CD4-positive, alpha-beta T cell treated with Interleukin-21 for 1 hour (primary cell): ENCODE measurements at places on chromosomes 12 and 14.
A peak's percentile ranks its signal among the peaks of the same experiment; 100 is the strongest.

DNA sequence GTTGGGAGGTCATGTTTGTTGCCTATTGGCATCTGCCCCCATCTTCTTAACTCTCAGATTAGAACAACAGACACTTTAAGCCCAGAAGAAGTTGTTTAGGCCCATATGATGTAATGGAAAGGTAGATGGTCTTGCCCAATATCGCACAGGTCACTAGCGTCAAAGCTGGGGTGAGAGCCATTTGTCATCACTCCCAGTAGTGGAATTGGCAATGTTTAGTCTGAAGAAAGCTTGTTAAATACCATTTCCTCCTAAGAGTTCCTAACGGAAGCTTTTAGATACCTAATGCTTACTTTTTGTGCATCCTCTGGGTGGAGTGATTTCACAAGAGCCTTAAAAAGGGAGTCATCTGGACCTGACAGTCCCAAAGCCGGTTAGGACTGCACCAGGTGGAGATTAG, 125.4 kb downstream of the DACT1 start:
- no peak for DNase-seq

- peak; percentile 19 for DNase-seq
Observed at GRCh38 chr14:98580131-98580678, 691.8 kb downstream of the BCL11B start.

GRCh38 chr12:43692064-43692463, 66.5 kb downstream of the PUS7L start:
- no peak for DNase-seq

DNA sequence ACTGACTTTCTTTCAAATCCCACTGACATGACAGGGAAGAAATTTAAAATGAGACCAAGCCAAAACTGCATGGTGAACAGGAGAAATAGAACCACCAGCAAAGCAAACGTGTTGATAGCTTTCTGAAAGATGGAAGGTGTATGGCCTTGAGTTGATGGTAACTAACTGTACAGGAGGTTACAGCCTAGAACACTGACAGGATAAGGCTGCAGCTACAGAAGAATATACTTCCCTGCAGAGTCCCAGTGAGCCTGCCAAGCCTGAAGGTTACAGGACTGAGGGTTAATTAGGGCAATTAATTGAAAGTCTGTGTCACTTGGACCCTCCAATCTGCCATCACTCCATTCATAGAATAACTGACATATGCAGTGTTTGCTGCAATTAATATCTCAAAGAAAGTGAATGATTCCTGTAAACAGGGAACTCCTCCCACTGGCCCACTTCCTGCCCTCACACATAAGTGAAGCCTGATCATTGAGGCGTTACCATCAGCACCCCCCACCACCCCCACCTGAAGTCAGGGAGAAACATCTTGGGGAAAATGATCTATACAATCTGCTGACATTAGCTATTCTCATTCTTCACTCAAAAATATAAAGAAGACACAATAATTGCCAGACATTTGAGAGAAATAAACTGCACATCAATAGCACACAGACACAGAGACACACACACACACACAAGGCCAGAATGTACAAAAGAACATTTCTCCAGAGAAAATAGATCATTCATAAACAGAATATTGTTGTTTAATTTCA, 73.4 kb downstream of the GTF2A1 start:
- DNase-seq = no peak

GRCh38 chr12:72511498-72511897, 239.3 kb downstream of the TRHDE start:
- DNase-seq = no peak

- DNase-seq = no peak
Observed at GRCh38 chr14:55752580-55753390, 172.8 kb downstream of the KTN1 start.

GRCh38 chr14:48537600-48537999, 862.2 kb upstream of the MDGA2 start:
- DNase-seq = no peak

- DNase-seq = no peak
Observed at GRCh38 chr12:104689635-104690034, 232.9 kb downstream of the CHST11 start.

DNA sequence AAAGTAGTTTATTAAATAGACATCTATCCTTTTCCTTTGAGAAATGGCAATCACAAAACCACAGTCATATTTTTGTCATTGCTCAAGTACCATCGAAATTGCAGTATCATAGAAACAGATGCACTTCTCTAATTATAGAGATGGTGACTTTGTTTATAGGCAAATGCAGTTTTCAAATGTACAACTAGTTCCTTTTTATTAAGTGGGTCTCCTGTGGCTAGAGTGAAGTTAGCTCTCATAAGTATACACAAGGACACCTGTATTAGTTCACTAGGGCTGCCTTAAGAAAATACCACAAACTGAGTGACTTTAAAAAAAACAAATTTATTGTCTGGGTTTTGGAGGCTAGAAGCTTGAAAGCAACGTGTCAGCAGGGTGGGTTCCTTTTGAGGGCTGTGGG, 62.8 kb downstream of the OTOGL start:
- no peak for DNase-seq

- peak; percentile 24 for DNase-seq
Observed at GRCh38 chr14:54572316-54572715, 5.4 kb downstream of the SAMD4A start.

- no peak for DNase-seq
Observed at GRCh38 chr14:103380719-103381377, 4.4 kb upstream of the MARK3 start.

- DNase-seq = peak; percentile 10
Observed at GRCh38 chr14:103188810-103189480, 65.7 kb downstream of the TNFAIP2 start.

- DNase-seq = no peak
Observed at GRCh38 chr14:99753225-99754140, 39.7 kb upstream of the EML1 start.

DNA sequence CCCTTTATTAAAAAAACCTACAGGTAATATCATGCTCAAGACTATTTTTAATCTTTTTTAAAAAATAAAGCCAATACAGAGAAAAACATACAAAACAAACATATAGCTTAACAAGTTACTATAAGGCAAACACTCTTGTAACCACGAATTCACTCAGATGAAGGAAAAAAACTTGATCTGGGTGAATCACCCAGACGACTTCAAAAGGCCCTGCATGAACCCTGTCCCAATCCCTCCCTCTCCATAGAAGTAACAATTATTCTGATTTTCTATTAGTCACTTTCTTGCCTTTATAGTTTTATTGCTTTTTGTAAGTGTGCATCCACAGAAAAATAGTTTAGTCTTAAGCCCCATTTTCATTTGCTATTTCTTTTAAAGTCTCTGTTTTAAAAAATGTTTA, 72.6 kb downstream of the LRP6 start:
- no peak for DNase-seq

GRCh38 chr14:45083617-45083975, 320 bp upstream of the PRPF39 start:
- DNase-seq = no peak

DNA sequence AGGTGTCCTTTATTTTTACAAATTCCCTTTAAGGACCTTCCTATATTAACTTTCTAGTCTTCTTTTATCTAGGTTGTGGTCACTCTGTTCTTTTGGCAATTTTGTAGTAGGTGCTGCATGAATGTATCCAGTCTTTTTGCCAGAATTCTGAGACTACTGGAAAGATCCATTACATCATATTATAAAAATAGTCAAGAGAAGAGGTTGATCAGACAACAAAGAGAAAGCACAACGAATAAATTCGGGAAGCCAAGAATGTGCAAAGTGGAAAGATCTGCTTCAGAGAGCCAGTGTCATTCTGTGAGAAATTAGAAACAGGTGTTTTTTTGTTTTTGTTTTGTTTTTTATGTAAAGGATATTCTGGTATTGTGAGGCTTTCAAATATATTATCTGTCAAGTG, 15.8 kb upstream of the SLC16A7 start:
- DNase-seq = no peak

GRCh38 chr14:99432485-99432884, 48.2 kb downstream of the SETD3 start:
- no peak for DNase-seq

- no peak for DNase-seq
Observed at GRCh38 chr14:69355154-69355597, 42.9 kb downstream of the ERH start.

GRCh38 chr12:52942066-52942900, 6.6 kb upstream of the KRT18 start:
- DNase-seq = no peak

DNA sequence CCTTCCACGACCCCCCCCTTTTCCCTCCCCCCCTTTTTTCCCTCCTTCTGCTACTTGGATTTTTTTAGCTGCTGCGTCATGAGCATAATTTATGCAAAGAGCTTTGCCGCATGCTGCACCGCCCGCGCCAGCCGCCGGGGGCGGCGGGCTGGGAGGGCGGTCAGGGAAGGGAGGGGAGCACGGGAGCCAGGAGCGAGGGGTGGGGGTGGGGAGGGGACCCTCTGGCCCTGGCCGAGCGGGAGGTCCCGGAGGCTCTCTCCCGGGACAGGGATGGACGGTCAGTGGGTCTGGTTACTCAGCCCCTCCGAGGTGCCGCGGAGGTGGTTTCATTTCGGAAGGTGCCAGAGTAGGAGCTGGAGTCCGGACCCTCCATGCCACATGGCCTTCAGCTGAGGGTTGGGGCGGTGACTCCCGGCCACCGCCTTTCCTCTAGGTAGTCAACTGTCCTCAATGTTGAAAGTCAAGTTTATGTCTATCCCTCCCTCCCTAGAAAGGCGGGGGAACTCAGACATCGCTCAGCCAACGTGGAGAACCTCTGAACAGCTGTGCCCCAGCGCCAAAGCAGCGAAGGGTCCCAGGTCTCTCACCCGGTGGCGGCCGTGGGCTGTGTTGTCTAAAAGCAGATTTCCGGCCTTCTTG, at the start of gene POU6F1:
POU6F1 (minus strand) TSS at position 95 of the 639 bp plus-strand sequence. CDS start 11,226 bp downstream, outside the sequence.
- DNase-seq = peak; percentile 84

DNA sequence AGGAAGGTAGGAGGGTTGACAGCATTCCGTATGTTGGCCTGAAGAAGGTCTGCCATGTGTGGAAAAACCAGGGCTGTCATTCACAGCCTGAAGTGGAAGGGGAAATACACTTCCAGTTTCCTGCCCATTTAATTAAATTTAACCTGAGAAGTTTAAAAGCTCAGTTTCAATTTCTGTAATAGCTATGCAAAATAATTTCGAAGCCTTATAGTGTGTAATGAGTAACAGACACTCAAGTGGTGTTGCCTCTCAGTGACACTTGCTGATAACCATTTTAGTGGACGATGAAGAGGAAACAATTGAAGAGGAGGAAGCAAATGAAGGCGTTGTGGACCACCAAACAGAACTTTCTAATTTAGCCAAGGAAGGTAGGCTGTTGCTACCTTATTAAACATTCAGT, 44.8 kb downstream of the EP400 start:
- DNase-seq = no peak

- DNase-seq = no peak
Observed at GRCh38 chr12:105083551-105084105, 630 bp downstream of the ALDH1L2 start.
